Mesendoderm (in vitro differentiated cells): ENCODE measurements at places on chromosomes 5 and 9.
A peak's percentile ranks its signal among the peaks of the same experiment; 100 is the strongest.

DNA sequence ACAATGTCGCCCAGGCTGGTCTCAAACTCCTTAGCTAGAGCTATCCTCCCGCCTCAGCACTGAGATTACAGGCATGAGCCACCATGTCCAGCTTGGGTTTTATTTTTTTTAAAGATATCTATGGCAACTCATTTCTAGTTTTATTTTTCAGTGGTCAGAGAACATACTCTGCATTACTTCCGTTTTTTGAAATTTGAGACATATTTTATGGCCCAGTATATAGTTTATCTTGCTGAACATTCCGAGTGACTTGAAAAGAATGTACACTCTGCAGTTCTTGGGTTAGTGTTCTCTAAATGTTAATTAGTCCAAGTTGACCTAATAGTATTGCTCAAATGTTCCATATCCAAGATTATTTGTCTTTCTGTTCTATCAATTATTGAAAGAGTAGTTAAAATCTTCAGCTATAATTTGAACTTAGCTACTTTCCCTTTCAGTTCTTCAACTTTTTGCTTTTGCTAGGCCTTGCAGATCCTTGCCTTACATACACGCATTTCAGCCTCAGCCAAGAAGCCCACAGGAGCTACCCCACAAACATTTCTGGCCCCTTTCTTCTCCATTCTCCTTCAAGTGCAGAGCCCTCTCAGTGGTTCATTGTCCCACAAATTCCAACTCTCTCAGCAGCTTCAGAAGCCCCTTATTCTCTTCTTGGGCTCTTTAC is 22.3 kb upstream of the SNAPC3 start:
- no peak overlapping the region for H3K4me3 ChIP-seq
- H3K27me3 ChIP-seq, result no peaks in the 10 kb centered on the region
- no peak for DNase-seq
- H3K27ac ChIP-seq, result no peak overlapping the region
- H3K36me3 ChIP-seq, result no peaks in the 10 kb centered on the region

GRCh38 chr5:173352366-173353349 is 24.4 kb upstream of the STC2 start:
- no peaks in the 10 kb centered on the region for H3K4me1 ChIP-seq
- H3K27ac ChIP-seq, result no peak overlapping the region
- H3K4me3 ChIP-seq, result no peak overlapping the region
- no peaks in the 10 kb centered on the region for H3K36me3 ChIP-seq

DNA sequence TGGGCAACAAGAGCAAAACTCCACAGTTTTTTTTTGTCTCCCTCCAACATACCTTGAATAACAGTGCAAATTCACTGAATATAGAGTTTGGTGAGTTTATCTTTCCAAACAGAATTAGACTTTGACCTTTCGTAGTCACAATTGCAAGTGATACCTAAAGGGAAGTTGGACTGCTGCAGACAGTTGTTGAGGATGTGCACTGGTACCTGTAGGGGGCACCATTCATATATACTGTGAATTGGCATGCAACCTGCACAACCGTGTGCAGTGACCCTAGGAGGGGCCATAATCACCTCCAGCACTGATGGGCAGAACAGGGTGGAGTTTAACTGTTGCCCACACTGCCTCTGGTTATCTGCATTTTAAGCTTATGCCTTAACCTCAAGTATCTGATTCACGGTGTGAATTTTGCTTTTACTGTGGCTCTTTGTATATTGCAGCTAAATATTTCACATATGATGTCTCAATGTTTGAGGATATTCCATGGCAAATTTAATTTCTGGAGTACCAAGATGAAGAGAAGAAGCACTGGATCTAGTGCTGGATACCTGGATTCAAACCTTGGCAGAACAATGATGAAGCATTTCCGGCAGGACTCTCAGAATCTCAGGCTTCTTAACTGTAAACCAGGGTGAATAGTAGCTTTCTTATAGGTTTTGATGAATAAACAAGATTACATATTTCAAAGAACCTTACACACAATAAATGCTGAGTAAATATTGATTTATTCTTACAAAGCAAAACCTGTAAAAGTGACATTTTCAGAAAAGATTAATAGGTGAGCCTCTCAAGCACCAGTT is 144.3 kb downstream of the ACTBL2 start:
- peak; percentile 71 for DNase-seq
- H3K4me3 ChIP-seq, result no peak overlapping the region
- no peak overlapping the region for H3K27ac ChIP-seq
- no peaks in the 10 kb centered on the region for H3K27me3 ChIP-seq
- H3K4me1 ChIP-seq, result no peaks in the 10 kb centered on the region

- H3K4me1 ChIP-seq, result no peaks in the 10 kb centered on the region
- no peak for DNase-seq
- H3K27ac ChIP-seq, result no peak overlapping the region
Measured at GRCh38 chr5:37791321-37791720, 48.5 kb downstream of the GDNF start.

GRCh38 chr9:129145841-129146292 is 32.2 kb downstream of the IER5L start:
- H3K27me3 ChIP-seq, result no peaks in the 10 kb centered on the region
- peak overlapping the region; percentile 61 for H3K27ac ChIP-seq
- DNase-seq, result peak; percentile 98
- peaks cover 8% of the 10 kb centered on the region for H3K36me3 ChIP-seq
- no peak overlapping the region for H3K4me3 ChIP-seq

- no peaks in the 10 kb centered on the region for H3K4me1 ChIP-seq
- no peaks in the 10 kb centered on the region for H3K27me3 ChIP-seq
- H3K27ac ChIP-seq, result no peak overlapping the region
- no peak overlapping the region for H3K4me3 ChIP-seq
- H3K36me3 ChIP-seq, result no peaks in the 10 kb centered on the region
Measured at GRCh38 chr5:39116344-39117170, 42.4 kb upstream of the RICTOR start.

DNA sequence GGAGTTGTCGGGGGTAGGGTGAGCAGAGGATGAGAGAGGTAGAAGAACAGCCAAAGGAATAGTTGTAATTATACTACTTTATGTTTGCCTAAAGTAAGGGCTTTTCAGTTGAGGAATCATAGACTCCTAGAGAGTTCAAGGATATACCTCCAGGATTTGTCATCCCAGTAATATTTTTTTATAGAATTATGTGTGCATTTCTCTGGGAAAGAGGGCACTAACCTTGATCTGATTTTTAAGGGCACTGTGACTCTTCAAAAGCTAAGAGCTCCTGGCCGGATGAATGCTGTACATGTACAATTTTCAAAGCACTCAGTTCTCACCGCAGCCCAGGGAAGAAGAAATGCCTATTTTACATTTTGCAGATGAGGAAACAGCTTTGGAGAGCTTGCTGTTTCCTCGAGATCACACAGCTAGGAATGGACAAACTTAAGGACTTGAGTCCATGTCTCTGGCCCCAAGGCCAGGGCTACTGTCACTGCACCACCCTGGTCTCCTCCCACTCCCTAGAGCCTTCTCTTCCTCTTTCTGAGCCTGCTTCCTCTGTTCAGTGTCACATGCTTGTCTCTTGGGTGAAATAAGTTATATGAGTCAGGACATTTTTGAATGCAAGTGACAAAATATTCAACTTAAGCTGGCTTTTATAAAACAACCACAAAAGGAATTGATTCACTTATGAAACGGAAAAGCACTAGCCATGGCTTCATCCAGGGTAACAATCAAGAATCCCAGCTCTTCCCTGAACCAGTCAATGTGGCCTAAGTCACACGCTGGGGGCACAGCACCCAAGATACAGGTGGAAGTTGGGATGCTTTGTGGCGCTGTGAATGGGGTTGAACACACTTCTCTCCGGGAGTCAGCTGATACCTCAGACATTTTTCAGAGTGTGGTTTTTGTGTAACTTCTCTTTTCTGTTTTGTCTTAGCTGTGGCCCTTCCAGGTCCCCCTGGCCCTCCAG is 45.7 kb upstream of the TGFBR1 start:
- DNase-seq, result no peak
- no peaks in the 10 kb centered on the region for H3K4me1 ChIP-seq
- no peak overlapping the region for H3K27ac ChIP-seq
- no peaks in the 10 kb centered on the region for H3K27me3 ChIP-seq
- no peaks in the 10 kb centered on the region for H3K36me3 ChIP-seq
- no peak overlapping the region for H3K4me3 ChIP-seq

DNA sequence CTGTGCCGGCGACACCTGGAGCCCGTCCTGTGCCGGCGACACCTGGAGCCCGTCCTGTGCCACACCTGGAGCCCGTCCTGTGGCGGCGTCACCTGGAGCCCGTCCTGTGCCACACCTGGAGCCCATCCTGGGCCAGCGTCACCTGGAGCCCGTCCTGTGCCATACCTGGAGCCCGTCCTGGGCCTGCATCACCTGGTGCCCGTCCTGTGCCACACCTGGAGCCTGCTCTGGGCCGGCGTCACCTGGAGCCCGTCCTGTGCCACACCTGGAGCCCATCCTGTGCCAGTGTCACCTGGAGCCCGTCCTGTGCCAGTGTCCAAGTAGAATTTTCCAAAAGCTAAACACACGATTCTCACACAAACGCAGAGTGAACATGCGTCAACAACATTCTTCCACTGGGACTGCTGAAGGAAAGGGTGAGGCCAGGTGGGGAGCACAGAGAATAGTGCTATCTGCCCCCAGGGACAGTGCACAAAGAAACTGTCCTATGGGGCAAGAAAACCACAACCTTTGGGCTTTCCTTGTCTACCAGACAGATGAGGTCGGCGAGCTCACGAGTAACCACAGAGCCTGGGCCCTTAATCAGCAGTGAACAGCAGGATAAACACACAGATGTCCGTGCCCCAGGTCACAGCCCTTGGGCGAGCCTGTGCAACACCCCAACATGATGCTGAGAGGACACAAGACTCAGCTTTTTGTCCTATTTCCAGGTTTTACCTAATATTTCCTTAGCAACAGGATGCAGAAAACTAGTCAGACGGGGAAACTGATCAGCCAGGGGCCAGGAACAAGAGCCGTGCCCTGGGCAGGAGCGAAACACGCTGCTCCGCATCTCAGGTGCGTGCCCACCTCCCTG is 7.9 kb downstream of the QSOX2 start:
- DNase-seq, result no peak
- no peaks in the 10 kb centered on the region for H3K27me3 ChIP-seq
- H3K36me3 ChIP-seq, result no peaks in the 10 kb centered on the region
- H3K4me3 ChIP-seq, result no peak overlapping the region
- H3K4me1 ChIP-seq, result no peaks in the 10 kb centered on the region
